ENCODE measurements at places on chromosomes 3 and 15.

- DNase-seq, result no peak
Observed at GRCh38 chr15:83044156-83044555, 22.9 kb downstream of the BTBD1 start.

- no peak for DNase-seq
Observed at GRCh38 chr3:160837394-160837980, 81.5 kb downstream of the PPM1L start.

- no peak for DNase-seq
Observed at GRCh38 chr15:52351206-52351908, 55.8 kb upstream of the MYO5C start.

DNA sequence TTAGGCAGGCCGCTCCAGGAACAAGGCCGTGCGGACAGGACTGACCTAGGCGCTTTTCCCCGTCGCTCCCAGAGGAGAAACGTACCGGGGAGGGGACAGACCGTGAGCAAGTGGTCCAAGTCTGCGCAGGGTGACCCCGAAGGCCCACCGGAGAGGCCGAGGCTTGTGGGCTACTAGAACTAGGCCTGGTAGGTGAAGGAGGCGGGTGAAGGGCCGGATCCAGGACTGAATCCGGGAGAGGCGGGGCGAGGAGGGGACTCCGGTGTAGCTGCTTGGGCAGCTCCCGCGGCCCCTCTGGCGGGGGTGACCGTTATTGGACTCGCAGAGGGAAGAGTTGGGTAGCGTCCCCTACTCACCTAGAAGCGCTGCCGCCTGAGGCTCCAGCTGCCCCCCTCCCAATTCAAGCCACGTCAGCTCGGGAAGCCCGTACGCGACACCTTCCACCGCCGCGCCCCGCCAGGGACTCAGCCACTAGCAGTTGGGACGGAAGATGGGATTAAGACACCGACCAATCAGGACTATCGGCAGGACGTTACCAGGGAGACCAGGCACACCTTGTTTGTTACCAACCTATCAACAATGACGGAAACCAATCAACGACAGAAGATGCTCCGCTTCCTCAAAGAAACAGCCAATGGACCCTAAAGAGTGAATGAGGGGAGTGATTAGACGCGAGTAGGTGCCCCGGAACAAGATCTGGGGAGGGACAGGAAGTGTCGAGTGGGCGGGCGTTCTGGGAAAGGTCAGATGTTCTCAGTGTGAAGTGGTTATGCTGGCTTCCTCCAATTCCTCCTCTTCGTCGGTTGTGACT lies at the start of gene GOLGB1:
Gene GOLGB1, minus strand, starts transcription at position 466 of the 811 bp plus-strand sequence. CDS start 18,770 bp downstream, outside the sequence.
- peak; percentile 93 for DNase-seq

GRCh38 chr3:17983106-17983505 lies 240.7 kb upstream of the TBC1D5 start:
- no peak for DNase-seq

- no peak for DNase-seq
Observed at GRCh38 chr3:4688411-4688810, 195.3 kb downstream of the ITPR1 start.

- DNase-seq, result no peak
Observed at GRCh38 chr3:168081856-168082255, 13.9 kb downstream of the GOLIM4 start.

DNA sequence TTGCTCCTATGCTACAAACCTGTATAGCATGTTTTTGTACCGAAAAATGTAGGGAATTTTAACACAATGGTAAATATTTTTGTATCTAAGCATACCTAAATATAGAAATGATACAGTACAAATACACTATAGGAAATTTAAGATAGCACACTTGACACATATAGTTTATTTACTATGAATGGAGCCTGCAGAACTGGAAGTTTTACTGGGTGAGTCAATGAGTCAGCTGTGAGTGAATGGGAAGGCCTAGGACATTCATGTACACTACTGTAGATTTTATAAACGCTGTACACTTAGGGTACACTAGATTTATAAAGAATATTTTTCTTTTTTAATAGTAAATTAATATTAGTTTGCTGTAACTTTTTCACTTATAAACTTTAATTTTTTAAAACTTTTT lies 707.7 kb upstream of the EPHA6 start:
- no peak for DNase-seq

GRCh38 chr3:127493924-127494646 lies 96.4 kb downstream of the TPRA1 start:
- no peak for DNase-seq

DNA sequence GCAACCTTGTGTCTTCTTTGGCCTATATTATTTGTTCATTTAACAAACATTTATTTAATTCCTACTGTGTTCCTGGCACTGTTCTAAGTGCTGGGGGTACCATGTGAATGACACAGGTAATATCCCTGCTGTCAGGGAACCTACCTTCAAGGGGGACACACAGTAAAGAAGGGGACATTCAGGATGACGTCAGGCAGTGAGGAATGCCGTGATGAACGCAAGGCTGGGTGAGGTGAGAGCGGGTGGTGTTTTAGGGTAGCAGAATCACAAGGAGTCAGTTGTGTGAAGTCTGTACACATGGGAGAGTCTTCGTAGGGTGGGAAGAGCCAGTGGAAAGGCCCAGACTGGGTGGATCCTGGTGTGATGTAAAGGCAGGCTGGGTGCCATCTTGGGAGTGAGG lies 1.7 kb upstream of the FAM107A start:
- no peak for DNase-seq

GRCh38 chr3:30608598-30608947 lies 2.2 kb downstream of the TGFBR2 start:
- DNase-seq, result no peak

DNA sequence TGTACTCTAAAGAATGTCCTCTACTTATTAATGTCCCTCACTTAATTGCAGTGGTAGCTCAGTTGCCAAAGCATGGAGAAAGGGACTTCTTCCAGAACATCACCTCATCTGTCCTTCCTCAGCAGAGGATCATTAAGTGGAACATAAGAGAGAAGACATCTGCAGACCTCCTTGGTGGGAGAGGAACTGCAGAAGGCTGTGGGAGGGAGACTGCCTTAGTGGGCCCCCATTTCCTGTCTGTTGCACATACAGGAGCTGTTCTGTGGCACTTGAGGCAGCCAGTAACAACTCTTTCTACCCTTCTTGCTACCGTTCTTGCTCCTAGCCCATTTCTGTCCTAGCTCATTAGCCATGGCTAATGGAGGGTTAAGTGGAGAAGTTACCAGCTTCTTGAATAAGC lies 33.6 kb downstream of the HPS3 start:
- no peak for DNase-seq

- no peak for DNase-seq
Observed at GRCh38 chr15:80945605-80946004, 44.0 kb downstream of the MESD start.

DNA sequence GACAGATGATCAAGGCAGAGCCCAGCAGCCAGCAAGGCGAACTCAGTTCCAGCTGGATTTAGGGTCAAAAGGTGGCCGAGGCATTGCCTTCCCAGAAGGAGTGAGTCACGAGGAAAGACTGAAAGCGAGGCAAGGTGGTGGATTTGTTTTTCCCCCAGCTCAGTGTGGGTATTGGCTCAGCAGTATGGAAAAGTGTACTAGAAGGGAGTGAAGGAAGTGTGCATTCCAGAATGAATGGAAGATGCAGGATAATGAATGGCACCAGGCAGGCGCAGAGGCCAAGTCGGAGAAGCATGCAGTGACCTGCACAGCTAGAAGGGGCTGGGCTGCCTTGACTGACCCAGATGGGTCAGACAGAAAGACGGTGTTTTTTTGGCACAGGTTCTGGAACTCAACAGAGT lies 46.3 kb downstream of the FOXP1 start:
- no peak for DNase-seq

DNA sequence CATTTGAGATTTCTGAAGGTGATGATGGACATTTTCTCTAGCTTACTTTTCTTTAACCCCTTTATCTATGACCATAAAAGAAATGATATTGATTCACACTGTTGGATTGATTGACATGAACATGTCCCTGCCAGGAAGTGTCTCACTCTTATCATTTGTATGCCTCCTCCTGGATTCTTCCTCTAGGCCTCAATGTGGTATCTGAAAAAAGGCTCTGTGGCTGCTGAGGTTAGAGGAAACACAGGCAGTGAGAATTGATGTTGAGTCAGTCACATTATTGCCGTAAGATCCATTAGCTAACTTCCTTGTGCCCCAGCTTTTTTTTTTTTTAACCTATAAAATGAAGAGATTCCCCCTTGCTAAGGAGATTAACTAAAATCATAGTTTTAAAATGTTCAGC lies 8.0 kb upstream of the THRB start:
- DNase-seq, result no peak

DNA sequence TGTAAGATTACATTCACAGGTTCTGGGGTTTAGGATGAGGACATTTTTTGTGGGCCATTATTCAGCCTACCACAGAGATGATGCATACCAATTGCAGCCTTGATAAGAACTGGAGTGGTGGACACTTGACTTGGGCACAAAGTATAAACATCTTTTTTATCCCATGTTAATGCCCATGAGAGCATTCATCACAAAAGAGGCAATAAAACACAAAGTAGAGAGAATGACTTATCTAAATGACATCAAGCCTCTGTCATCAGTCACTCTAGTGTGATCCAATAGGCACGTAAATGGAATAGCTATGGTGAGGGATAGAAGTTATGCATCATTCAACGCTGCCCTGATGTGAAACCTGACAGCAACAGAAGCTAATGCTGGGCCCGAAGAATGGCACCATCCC lies 25.8 kb downstream of the VEPH1 start:
- DNase-seq, result no peak

GRCh38 chr3:185721970-185722369 lies 102.9 kb downstream of the IGF2BP2 start:
- no peak for DNase-seq

- no peak for DNase-seq
Observed at GRCh38 chr3:67640023-67640660, 14.3 kb downstream of the SUCLG2 start.

- DNase-seq, result no peak
Observed at GRCh38 chr3:50001511-50001910, 61.6 kb downstream of the RBM6 start.

DNA sequence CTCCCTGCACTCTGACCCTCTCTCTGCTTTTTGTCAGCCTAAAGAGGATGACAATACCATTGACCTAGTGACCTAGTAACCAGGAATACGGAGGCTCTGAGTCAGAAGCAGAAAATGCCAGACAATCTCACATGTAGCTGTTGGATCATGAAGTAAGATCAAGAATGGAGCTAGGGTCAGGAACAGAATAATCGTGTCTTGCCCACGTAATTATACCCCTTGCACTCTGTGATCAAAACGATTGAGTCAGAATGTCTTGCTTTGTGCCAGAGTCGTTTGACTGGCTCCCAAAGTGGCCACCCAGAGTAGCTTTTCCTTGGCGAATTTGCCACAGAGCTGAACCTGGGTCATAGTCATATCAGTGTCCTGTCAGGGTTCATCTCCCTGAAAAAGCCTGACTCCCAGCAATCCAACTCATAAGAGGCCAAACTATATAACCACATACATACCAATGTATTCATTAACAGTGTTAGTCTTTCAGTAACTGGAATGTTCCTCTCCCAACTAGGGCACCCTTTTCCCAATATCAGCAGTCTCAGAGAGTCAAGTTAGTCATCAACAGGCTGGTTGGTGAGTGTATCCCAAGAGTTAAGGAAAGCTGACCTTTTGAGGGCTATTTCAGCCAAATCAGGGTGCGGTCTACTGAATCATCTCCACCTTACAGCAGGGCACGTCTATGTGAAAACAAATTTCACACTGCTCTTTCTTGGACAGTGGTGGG lies 5.0 kb upstream of the CDV3 start:
- DNase-seq, result no peak

DNA sequence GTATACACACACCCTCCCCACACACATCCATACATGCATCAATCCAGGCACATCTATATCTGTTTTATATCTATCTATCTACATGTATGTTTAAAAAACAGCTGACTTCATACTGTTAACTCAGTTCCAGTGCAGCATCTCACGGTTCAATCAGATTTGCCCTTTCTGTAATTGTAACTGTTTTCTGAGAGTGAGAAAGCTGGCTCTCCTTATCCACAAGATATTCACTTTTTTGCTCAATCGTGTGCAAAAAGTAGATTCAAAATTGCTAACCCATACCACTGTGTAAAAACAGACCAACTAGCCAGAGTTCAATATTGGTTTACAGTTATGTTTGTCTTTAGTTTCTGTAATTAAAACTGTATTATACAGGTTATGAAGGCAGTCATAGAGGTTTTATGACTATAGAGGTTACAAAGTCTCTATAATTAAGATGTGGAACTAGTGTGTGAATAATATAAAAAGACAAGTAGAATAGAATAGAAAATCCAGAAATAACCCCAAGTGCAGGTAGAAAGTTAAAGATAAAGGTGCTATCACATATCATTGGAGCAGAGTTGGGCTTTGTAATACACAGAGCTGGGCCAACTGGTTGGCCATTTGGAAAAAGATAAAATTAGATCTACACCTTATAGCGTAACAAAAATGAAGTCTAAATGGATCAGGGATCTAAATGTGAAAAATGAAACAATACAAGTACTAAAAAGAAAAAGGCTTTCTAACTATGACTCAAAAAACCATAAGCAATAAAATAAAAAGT lies 20.1 kb upstream of the MCF2L2 start:
- DNase-seq, result no peak

DNA sequence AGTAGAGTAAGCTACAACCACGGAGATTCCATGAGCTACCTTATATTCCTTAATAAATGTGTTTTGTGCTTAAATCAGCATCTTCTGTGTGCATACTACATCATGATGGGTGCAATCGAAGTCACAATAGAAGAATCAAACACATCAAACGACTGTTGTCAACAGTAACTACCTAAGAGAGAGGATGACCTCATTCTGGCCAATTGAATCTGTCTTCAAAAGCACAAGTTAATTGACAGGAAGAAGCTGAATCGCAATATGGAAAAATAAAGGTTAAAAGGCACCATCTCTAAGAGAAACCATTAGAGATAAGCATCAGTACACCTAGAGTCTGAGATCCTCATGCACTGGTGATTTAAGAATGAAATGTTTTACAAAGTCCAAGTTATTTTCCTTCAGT lies 39.0 kb downstream of the CD200R1L start:
- DNase-seq, result no peak

DNA sequence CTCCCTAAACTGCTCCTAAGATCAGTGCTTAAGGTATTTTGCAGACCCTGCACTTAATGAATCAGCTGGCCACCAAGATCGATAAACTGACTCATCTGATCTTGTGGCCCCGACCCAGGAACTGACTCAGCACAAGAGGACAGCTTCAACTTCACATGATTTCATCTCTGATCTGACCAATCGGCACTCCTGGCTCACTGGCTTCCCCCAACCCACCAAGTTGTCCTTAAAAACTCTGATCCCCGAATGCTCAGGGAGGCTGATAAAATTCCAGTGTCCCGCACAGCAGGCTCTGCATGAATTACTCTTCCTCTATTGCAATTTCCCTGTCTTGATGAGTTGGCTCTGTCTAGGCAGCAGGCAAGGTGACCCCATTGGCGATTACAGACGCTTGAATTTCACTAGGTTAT lies 13.5 kb downstream of the HTR3E start:
- DNase-seq, result no peak

GRCh38 chr3:48832684-48833083 lies 15.0 kb downstream of the PRKAR2A start:
- DNase-seq, result no peak

DNA sequence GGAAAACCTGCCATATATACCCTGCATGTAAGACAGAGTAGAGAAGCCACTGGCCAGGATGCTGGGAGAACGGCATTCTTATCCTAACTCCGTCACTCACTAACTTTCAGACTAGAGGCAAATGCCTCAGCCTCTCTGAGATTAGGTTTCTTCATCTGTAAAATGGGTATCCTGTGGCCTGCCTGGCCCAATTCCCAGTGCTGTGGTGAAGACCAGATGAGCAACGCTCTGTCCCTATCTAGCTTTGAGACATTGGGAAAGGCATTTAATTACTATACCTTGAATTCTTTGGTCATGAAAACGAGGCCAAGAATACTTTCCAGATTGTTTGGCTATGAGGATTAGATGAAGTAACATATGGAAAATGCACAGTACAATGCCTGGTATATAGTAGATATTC lies 35.9 kb downstream of the CEMIP start:
- DNase-seq, result no peak

Data from activated CD8-positive, alpha-beta memory T cell treated with anti-CD3 and anti-CD28 coated beads for 24 hours (primary cell).